ENCODE measurements at places on chromosomes 3 and 15.
A peak's percentile ranks its signal among the peaks of the same experiment; 100 is the strongest.

DNA sequence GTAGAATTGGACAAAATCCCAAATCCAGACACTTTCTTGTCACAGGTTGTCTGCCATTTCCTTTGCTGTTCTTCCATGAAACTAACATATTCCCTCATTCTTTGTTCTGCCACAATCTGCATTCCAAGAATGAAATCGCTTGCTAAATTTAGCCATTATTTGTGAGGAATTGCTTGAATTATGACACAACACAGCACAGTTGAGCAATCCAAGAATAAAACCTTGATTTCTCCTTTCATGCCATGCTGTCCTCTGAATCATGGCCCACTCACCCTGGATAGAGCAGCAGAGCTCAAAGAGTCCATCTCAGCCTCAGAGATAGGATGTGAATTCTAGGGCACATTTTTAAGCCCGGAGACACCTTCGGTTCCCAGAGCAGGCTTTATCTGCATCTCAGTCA lies 35.2 kb upstream of the GREM1 start:
- no peaks in the 10 kb centered on the region for H3K27me3 ChIP-seq
- no peaks in the 10 kb centered on the region for H3K36me3 ChIP-seq
- H3K4me3 ChIP-seq, result no peak overlapping the region
- peaks cover 2% of the 10 kb centered on the region for H3K4me1 ChIP-seq

DNA sequence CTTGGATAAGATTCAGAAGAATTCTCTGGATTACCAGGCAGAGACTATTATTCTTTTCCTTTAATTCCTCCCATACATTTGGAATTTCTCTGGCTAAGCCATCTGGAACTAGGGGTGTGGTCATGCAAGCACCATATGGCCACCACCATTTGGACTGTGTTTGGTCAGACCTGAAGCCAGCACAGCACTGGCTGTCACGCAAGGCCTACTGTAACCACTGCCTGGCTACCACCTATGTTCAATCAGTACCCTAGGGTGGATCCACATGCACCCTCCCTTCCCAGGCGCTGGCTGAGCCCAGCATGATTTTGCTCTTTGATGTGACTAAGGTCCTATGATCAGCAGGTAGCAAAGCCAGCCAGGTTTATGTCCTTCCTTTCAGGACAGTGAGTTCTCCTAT lies 287.8 kb upstream of the GOLIM4 start:
- DNase-seq, result no peak
- H3K27ac ChIP-seq, result no peak overlapping the region
- H3K4me3 ChIP-seq, result no peak overlapping the region
- H3K4me1 ChIP-seq, result no peaks in the 10 kb centered on the region
- H3K27me3 ChIP-seq, result no peaks in the 10 kb centered on the region
- no peaks in the 10 kb centered on the region for H3K36me3 ChIP-seq

GRCh38 chr3:186207515-186207914 lies 98.6 kb upstream of the ETV5 start:
- H3K4me3 ChIP-seq, result no peak overlapping the region
- no peak overlapping the region for H3K27ac ChIP-seq
- DNase-seq, result no peak
- H3K27me3 ChIP-seq, result no peaks in the 10 kb centered on the region
- H3K36me3 ChIP-seq, result no peaks in the 10 kb centered on the region
- H3K4me1 ChIP-seq, result peaks cover 29% of the 10 kb centered on the region

DNA sequence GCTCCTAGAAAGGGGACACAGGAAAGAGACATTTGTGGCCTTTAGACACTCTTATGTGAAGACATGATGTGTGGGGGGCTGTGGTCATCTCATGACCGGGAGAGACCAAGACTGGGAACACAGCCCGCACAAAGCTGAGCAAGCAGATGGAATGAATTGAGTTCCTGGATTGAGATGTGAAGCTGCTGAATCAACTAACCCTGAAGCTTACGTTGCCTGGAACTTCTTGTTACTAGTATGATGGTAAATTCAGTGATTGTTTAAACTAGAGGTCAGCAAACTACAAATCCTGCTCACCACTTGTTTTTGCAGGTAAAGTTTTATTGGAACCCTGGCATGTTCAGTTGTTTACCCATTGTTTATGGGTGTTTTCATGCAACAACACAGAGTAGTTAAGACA lies 83.4 kb upstream of the BHLHE40 start:
- DNase-seq, result no peak
- peaks cover 16% of the 10 kb centered on the region for H3K4me1 ChIP-seq
- no peaks in the 10 kb centered on the region for H3K27me3 ChIP-seq
- no peaks in the 10 kb centered on the region for H3K36me3 ChIP-seq
- no peak overlapping the region for H3K27ac ChIP-seq
- H3K4me3 ChIP-seq, result no peak overlapping the region

GRCh38 chr15:38283010-38283409 lies 30.4 kb downstream of the SPRED1 start:
- H3K4me1 ChIP-seq, result no peaks in the 10 kb centered on the region
- no peak overlapping the region for H3K4me3 ChIP-seq
- H3K27me3 ChIP-seq, result no peaks in the 10 kb centered on the region
- H3K27ac ChIP-seq, result no peak overlapping the region

DNA sequence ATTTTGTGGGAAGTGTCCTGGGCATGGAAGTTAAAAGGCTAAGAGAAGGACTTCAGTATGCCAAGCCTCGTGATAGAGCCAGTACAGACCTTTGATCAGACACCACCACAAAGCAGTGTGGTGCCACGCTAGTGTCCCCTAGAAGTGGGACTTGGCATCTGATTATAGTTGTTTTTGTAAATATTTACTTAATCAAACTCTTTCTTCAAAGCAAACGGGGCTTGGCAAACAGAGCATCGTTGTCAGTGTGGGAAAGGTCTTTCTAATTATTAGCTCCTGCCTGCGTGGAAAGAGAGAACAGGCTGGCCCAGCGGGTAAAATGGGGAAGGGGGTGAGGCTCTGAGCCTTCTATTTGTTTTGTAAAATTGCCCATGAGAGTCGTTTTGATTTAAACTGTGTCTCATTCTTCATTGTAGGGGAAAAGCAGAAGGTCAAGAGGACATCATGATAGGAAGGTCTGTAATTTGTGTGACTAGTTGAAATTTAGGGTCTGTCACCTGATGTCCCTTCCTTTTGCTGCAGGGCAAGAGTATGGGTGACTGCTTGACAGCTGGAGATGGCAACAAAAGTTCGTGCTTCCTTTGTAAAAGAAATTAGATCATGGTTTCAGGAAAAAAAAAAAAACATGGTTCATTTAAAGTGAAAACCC lies 105.0 kb downstream of the IQCH start:
- H3K27ac ChIP-seq, result no peak overlapping the region
- H3K36me3 ChIP-seq, result no peaks in the 10 kb centered on the region
- no peaks in the 10 kb centered on the region for H3K27me3 ChIP-seq
- no peak for DNase-seq
- H3K4me3 ChIP-seq, result no peak overlapping the region

GRCh38 chr3:175260145-175260794 lies 401.1 kb downstream of the NAALADL2 start:
- DNase-seq, result no peak
- no peaks in the 10 kb centered on the region for H3K27me3 ChIP-seq
- H3K27ac ChIP-seq, result no peak overlapping the region

DNA sequence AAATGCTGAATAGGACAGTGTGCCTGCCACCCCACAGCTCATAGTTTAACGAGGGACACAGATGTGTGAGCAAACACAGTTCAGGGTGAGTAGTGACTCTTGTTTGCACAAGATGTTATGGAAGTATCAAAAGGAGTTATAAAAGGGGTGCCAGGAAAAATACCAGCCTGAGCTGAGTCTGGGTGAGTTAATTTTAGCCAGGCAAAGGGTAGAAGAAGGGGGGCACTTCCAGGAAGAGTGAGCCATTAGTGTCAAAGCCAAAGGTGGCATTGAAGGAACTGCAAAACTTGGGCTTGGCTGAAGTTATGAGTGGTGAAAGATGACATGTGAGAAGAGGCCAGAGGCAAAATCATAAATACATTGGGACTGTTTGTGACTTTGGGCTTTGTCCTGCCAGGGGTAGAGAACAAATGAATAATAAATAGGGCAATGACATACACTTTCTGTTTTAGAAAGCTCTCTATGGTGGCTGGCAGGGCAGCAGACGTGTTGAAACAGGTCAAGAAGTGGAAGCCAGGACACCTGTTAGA lies 1.9 kb upstream of the SPPL2A start:
- no peaks in the 10 kb centered on the region for H3K36me3 ChIP-seq

DNA sequence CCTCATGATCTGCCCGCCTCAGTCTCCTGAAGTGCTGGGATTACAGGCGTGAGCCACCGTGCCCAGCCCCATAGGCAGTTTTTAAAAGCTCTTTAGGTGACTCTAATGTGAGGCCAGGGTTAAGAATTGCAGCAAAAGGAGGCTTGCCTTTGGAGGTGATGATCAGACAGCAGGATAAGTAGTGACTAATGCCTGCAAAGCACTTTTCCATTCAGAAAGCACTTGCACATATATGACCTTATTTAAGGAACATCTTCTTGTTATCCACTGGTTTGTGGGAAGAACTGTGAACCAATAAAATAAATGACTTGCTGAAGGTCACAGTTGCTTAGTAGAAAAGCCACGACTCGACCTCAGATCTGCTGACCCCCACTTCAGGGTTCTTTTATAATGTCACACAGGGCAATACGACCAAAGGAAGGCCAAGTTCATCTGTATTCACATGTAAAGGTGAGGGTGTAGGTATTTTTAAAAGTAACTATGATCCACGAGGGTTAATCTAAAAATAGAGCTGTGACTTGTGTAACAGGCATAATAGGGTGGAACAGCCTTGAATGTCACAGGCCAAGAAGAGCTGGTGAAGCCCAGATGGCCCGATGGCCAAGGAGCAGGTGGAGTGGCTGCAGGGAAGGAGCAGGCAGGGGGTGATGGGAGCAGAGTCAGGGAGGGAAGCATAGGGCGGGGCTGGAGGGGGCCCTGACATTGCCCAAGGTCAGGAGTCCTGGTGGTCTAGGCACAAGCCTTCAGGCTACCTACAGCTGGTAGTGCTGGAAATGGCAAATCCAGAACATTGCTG lies 24.4 kb downstream of the LARP6 start:
- H3K27me3 ChIP-seq, result no peaks in the 10 kb centered on the region
- H3K4me3 ChIP-seq, result no peak overlapping the region

DNA sequence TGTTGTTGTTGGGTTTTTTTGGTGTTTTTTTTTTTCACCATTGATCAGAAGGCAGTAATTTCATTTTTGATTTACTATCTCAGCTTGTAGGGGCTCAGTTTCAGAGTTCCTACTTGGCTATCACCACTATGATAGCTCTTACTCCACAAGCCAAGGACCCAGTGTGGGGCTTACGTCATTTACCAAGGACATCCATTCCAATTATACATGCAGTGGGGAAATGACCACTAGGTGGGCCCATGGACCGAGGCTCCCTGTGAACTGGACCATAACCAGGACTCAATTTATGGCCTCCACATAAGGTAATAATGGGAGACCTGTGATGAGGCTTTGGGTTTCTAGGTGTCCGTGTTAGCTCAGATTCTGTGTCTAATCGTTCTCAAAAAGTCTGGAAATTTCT lies 67.5 kb upstream of the CACNA1D start:
- no peaks in the 10 kb centered on the region for H3K27me3 ChIP-seq
- no peak overlapping the region for H3K27ac ChIP-seq
- H3K4me1 ChIP-seq, result no peaks in the 10 kb centered on the region
- no peak for DNase-seq
- H3K36me3 ChIP-seq, result no peaks in the 10 kb centered on the region

GRCh38 chr15:52803467-52804306 lies 13.6 kb upstream of the ONECUT1 start:
- peaks cover 33% of the 10 kb centered on the region for H3K4me1 ChIP-seq
- no peak overlapping the region for H3K4me3 ChIP-seq
- no peak overlapping the region for H3K27ac ChIP-seq
- DNase-seq, result no peak

DNA sequence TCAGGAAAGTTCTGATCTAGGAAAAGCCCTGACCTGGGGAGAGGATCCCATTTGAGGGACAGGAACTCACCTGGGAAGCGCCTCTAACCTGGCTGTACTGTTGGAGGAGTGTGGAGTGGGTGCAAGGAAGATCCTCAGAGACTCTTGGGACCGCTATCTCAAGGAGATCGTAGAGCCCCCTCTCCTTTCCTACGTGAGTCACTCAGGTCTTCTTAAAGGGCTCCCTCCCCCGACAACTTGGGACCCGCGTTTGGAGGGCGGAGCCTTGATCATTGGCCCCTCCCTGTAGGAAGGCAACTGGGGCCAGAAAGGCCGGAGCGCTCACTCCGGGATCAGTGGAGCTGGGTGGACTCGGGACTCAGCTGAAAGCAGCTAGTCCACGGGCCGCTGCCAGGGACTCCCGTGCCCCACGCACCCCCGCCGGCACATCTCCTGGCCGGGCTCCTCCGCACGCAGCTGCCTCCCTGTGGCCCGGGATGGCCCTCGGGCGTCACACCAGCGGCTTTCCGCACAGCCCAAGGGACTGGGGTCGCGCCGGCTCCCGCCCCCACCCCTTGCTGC lies 520 bp downstream of the SLC26A6 start:
- H3K36me3 ChIP-seq, result peaks cover 40% of the 10 kb centered on the region
- no peak for DNase-seq
- peaks cover 19% of the 10 kb centered on the region for H3K4me1 ChIP-seq
- peak overlapping the region; percentile 87 for H3K27ac ChIP-seq

DNA sequence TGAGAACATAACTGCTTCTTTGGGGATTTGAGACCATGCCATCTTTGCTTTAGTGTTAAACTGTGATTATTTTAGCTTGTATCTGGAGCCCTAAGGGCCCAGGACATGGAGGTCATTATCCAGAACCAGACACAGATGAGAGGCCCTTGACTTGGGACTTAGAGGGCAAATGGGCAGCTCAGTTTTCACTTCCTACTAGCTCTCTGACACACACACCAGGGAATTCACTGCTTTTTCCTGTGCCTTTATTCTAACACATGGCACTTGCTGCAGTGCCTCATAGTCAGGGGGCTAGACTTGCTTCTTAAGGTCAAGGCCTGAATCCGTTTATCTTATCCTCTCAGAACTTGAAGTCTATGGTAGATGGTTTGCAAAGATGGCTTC lies 33.3 kb downstream of the AMOTL2 start:
- no peaks in the 10 kb centered on the region for H3K27me3 ChIP-seq
- no peak overlapping the region for H3K4me3 ChIP-seq
- no peak for DNase-seq

DNA sequence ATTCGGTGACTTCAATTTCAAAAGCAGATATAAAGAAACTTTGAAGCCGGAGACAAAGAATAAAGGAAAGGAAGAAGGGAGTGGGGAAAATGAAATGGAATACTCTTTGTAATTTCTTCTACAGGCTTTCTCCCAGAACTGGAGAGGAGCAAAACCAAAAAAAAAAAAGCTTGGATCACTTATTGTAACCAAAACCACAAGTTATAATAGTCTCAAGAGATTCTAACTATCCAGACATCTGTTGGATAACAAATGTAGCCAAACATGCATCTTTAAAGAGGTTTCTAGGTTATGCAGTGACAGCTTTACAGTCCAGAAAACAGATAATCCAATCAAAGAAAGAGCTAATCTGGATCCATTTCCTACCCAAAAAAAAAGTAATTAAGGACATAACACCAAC lies 36.2 kb downstream of the VGLL3 start:
- DNase-seq, result no peak
- H3K27me3 ChIP-seq, result no peaks in the 10 kb centered on the region
- H3K4me3 ChIP-seq, result no peak overlapping the region
- H3K27ac ChIP-seq, result no peak overlapping the region
- no peaks in the 10 kb centered on the region for H3K36me3 ChIP-seq

- H3K27me3 ChIP-seq, result no peaks in the 10 kb centered on the region
- no peaks in the 10 kb centered on the region for H3K36me3 ChIP-seq
- H3K4me3 ChIP-seq, result peak overlapping the region; percentile 53
Measured at GRCh38 chr3:24522146-24522579, 27.5 kb upstream of the THRB start.

- H3K27ac ChIP-seq, result no peak overlapping the region
- H3K36me3 ChIP-seq, result no peaks in the 10 kb centered on the region
- DNase-seq, result no peak
- H3K4me1 ChIP-seq, result no peaks in the 10 kb centered on the region
- no peak overlapping the region for H3K4me3 ChIP-seq
Measured at GRCh38 chr3:43856351-43856750, 165.6 kb downstream of the ABHD5 start.
